Glutamatergic neuron (in vitro differentiated cells): ENCODE measurements at places on chromosomes 13 and 19. TPM values are rescaled to one million over a fixed set of nuclear protein-coding genes. Genes with fewer than 3 reads are reported as not detected.

- H3K36me3 ChIP-seq, result no peaks in the 10 kb centered on the region
- H3K27ac ChIP-seq, result no peak overlapping the region
- H3K4me1 ChIP-seq, result no peaks in the 10 kb centered on the region
- no peak for DNase-seq
- H3K4me3 ChIP-seq, result no peak overlapping the region
These were observed 724.5 kb downstream of the SLITRK6 start for GRCh38 chr13:85074543-85075313.

DNA sequence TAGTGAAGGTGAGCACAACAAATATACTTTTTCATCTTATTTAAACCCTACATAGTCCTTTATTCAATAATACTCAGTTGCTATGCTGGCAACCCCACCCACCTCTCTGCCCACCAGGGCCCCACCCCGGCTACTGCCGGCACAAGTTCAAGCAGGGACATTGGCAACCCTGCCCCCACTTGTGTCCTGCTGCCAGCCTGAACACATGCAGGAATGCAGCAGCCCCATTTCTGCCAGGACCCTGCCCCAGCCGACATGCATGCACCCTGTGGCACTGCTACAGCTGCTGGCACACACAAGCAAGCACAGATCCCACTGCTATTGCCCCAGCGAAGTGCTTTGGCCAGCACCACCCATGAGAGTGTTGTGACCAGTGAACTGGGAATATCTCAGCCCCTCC lies 289.8 kb downstream of the COG6 start:
- no peak for DNase-seq
- no peaks in the 10 kb centered on the region for H3K4me1 ChIP-seq
- H3K27ac ChIP-seq, result no peak overlapping the region
- no peaks in the 10 kb centered on the region for H3K27me3 ChIP-seq

- DNase-seq, result no peak
- H3K27ac ChIP-seq, result no peak overlapping the region
- peaks cover 16% of the 10 kb centered on the region for H3K36me3 ChIP-seq
- H3K4me3 ChIP-seq, result no peak overlapping the region
These were observed 31.6 kb downstream of the WDR87 start for GRCh38 chr19:37874784-37875183.

- H3K27ac ChIP-seq, result no peak overlapping the region
- no peaks in the 10 kb centered on the region for H3K36me3 ChIP-seq
- H3K4me1 ChIP-seq, result peaks cover 20% of the 10 kb centered on the region
- H3K4me3 ChIP-seq, result peak overlapping the region; percentile 90
- no peak for DNase-seq
- H3K27me3 ChIP-seq, result peaks cover 8% of the 10 kb centered on the region
These were observed 1.5 kb downstream of the GNA11 start for GRCh38 chr19:3095441-3096191.

Gene CLEC17A
- not detected for total RNA-seq

GRCh38 chr19:53504885-53505284 lies 33.1 kb upstream of the ZNF331 start:
- H3K4me3 ChIP-seq, result peak overlapping the region; percentile 81
- DNase-seq, result no peak
- no peaks in the 10 kb centered on the region for H3K27me3 ChIP-seq
- peaks cover 9% of the 10 kb centered on the region for H3K4me1 ChIP-seq
- no peaks in the 10 kb centered on the region for H3K36me3 ChIP-seq

- H3K36me3 ChIP-seq, result no peaks in the 10 kb centered on the region
- H3K4me1 ChIP-seq, result no peaks in the 10 kb centered on the region
- no peaks in the 10 kb centered on the region for H3K27me3 ChIP-seq
- H3K4me3 ChIP-seq, result no peak overlapping the region
- DNase-seq, result no peak
These were observed 72.4 kb downstream of the KLF5 start for GRCh38 chr13:73131247-73131646.

Gene EBI3
- total RNA-seq, result not detected

Gene NFIX
- 2.4 TPM for total RNA-seq
